Naive thymus-derived CD8-positive, alpha-beta T cell (primary cell): ENCODE measurements at places on chromosomes 4 and X. TPM values are rescaled to one million over a fixed set of nuclear protein-coding genes. Genes with fewer than 3 reads are reported as not detected.

GRCh38 chr4:2451821-2452785 lies 16.8 kb upstream of the RNF4 start:
- H3K4me3 ChIP-seq, result no peak overlapping the region

GRCh38 chrX:45840411-45840950 lies 639.8 kb upstream of the DIPK2B start:
- H3K4me3 ChIP-seq, result no peak overlapping the region
- H3K27me3 ChIP-seq, result no peaks in the 10 kb centered on the region
- no peak overlapping the region for H3K27ac ChIP-seq
- no peak for DNase-seq

DNA sequence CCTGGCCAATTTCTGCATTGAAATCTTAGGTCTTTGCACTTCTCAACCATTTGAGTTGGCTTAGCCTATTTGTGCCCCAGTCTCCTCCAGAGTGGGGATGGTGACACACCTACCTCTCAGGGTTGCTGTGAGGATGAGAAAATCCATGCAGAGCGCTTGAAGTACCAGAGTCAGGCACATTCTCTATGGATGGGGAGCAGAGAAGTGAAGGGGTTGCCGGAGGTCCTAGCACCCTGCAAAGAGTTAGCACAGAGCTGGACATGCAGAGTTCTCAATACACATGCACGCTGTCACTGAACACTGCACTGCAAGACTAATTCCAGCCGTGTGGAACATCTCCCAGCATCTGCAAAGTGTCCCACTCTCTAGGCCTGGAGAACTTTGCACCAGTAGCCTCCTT lies 2.6 kb upstream of the STK32B start:
- H3K27ac ChIP-seq, result no peak overlapping the region
- H3K36me3 ChIP-seq, result no peaks in the 10 kb centered on the region
- H3K27me3 ChIP-seq, result peaks cover 56% of the 10 kb centered on the region
- peaks cover 19% of the 10 kb centered on the region for H3K4me1 ChIP-seq

- H3K27ac ChIP-seq, result no peak overlapping the region
- H3K4me1 ChIP-seq, result no peaks in the 10 kb centered on the region
- H3K36me3 ChIP-seq, result peaks cover 5% of the 10 kb centered on the region
- DNase-seq, result no peak
- no peak overlapping the region for H3K4me3 ChIP-seq
- H3K27me3 ChIP-seq, result no peaks in the 10 kb centered on the region
Observed at GRCh38 chr4:128349921-128350320, 62.3 kb upstream of the PGRMC2 start.

DNA sequence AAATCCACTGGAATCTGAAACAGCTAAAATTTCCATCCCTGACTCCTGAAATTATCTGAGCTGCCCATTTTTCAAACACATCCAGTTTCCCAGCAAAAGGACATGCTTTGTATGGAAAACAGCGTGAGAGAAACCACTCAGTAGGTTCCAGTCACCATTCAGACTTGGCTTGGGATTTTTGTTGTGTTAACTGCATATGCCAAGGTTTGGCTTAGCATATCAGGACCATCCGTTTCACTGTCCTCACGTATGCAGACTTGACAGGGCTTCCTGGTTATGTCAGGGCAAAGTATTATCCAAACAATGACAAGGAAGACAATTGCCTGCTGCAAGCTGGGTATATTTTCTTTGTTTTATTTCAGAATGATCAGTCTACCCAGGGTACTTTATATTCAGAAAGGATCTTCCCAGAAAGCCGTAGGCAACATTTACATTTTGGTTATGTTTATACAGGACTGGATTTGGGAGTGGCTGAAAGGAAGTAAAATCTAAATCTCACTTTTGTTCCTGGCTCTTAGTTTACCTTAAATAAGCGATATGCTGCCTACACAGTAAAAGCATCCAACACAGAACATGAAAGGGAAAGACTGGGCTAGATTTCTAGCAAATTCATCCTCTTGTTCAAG lies 41.3 kb upstream of the CCKAR start:
- DNase-seq, result no peak
- H3K4me1 ChIP-seq, result peaks cover 2% of the 10 kb centered on the region
- H3K4me3 ChIP-seq, result no peak overlapping the region
- no peak overlapping the region for H3K27ac ChIP-seq
- H3K36me3 ChIP-seq, result no peaks in the 10 kb centered on the region

GRCh38 chr4:160928482-160928881 lies 1235.3 kb downstream of the FSTL5 start:
- H3K36me3 ChIP-seq, result no peaks in the 10 kb centered on the region
- H3K27ac ChIP-seq, result no peak overlapping the region
- no peaks in the 10 kb centered on the region for H3K4me1 ChIP-seq
- no peaks in the 10 kb centered on the region for H3K27me3 ChIP-seq
- H3K4me3 ChIP-seq, result no peak overlapping the region
- DNase-seq, result no peak

DNA sequence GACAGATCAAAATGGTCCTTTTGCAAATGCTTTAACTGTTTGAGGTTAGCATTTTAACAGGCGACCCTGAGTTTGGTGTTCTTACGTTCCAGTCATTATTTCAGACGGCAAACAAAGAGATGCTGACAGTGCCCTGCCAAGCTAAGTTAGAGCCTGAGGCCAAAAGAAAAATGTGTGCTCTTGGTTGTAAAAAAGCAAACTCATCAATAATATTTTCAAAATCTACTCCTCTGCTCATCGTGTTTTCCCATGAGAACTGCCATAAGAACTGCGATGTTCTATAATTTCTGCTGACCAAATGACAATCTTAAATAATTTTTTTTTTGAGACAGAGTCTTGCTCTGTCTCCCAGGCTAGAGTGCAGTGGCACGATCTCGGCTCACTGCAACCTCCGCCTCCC lies 62.7 kb upstream of the BCLAF3 start:
- no peaks in the 10 kb centered on the region for H3K36me3 ChIP-seq
- H3K27me3 ChIP-seq, result peaks cover 1% of the 10 kb centered on the region
- DNase-seq, result no peak
- no peaks in the 10 kb centered on the region for H3K4me1 ChIP-seq
- no peak overlapping the region for H3K27ac ChIP-seq

DNA sequence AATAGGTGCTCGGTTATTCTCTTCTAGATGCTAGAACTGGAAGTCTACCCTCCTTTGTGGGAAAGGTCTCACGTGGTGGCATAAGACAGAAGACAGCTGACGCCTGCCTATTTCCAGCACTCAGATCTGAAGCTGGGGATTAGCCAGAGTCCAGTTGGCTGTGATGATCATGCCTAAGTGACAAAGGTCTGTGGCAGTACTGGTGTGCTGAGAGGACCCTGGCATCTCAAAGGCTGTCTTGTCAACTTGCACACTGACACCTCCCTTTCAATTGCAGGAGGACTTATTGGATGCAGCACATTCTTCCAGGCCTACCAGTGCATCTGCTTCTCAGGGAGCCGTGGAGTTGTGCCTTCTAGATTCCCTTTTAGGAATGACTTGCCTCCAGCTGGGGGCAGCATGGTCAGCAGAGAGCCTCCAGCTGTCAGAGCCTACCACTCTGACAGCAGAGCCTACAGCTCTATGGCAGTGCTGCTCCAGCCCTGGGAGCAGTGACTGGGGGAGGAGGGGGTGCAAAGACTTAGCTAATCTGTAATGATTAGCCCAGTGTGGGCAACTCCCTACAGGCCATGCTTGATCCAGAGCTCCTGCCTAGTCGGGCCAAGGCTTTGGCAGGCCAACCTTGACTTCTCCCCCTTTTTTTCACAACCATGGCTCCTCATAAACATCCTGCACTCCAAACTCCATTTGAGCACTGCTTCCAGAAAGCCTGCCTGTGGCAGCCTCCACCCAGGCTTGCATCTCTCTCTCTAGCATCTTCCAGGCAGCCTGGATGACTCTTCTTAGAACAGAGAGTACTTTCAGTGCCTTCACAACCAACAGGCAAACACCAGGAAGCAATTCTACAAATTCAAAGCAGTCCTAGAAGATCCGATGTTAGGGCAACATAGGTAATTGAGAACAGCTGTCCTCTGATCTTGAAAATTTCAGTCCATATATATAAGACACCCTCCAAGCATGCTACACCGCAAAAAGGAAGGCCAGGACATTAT lies 13.8 kb upstream of the FGFBP2 start:
- no peak overlapping the region for H3K4me3 ChIP-seq
- peaks cover 4% of the 10 kb centered on the region for H3K27me3 ChIP-seq
- DNase-seq, result no peak
- H3K36me3 ChIP-seq, result no peaks in the 10 kb centered on the region

DNA sequence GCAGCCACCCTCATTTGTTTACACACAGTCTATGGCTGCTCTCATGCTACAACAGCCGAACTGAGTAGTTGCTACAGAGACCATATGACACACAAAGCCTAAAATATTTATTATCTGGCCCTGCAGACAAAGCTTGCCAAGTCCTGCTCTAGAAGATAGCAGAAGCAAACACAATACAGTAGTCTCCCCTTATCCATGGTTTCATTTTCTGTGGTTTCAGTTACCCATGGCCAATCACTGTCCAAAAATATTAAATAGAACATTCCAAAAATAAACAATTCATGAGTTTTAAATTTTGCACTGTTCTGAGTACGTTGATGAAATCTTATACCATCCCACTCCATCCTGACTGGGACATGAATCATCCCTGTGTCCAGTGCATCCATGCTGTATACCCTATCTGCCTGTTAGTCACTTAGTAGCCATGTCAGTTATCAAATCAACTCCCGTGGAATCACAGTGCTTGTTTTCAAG lies 40.2 kb upstream of the ZNF81 start:
- no peak for DNase-seq
- no peaks in the 10 kb centered on the region for H3K36me3 ChIP-seq
- no peaks in the 10 kb centered on the region for H3K4me1 ChIP-seq

- peaks cover 56% of the 10 kb centered on the region for H3K4me1 ChIP-seq
- H3K27ac ChIP-seq, result peak overlapping the region; percentile 99
- peak; percentile 45 for DNase-seq
- no peaks in the 10 kb centered on the region for H3K27me3 ChIP-seq
- peaks cover 9% of the 10 kb centered on the region for H3K36me3 ChIP-seq
Observed at GRCh38 chr4:119212964-119213606, 572 bp downstream of the USP53 start.

DNA sequence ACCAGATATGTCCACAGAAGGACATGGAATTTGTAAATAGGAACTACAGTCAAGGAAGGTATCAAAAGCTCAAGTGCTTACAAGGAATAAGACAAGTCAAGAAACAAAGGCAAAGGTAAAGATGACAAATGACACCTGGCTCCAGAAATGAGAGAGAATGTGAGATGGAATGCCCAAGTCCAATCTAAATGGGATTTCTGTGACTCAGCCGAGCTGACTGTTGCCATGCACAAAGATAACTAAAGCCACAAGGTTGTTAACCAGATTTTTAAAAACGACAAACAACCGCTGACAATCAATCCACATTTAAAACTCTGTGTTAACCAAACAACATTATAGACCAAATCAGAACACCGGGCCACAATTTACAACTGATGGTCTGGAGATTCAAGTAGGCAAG lies 1.1 kb downstream of the NFXL1 start:
- peak overlapping the region; percentile 96 for H3K4me3 ChIP-seq
- peaks cover 5% of the 10 kb centered on the region for H3K36me3 ChIP-seq
- no peaks in the 10 kb centered on the region for H3K27me3 ChIP-seq
- H3K27ac ChIP-seq, result peak overlapping the region; percentile 86
- H3K4me1 ChIP-seq, result peaks cover 35% of the 10 kb centered on the region
- no peak for DNase-seq

- H3K4me3 ChIP-seq, result no peak overlapping the region
- no peaks in the 10 kb centered on the region for H3K36me3 ChIP-seq
- DNase-seq, result no peak
Observed at GRCh38 chr4:71232056-71232430, 106.8 kb upstream of the SLC4A4 start.

GRCh38 chr4:70943114-70943513 lies 40.9 kb downstream of the MOB1B start:
- peaks cover 22% of the 10 kb centered on the region for H3K4me1 ChIP-seq
- H3K27ac ChIP-seq, result no peak overlapping the region
- H3K4me3 ChIP-seq, result no peak overlapping the region

ZNF280C gene
- 5.7 TPM for total RNA-seq

NDUFB11 gene
- total RNA-seq, result 50.8 TPM

NLGN3 gene
- total RNA-seq, result 2.7 TPM

L1CAM gene
- 0.23 TPM for total RNA-seq

SPARCL1 gene
- total RNA-seq, result not detected

TNMD gene
- not detected for total RNA-seq
